NK-92 treated with Interleukin-12 subunit alpha and Interleukin-12 subunit beta, amount 100 ng/mL, for 24 hours (cell line): ENCODE measurements at places on chromosomes 2 and 18.
A peak's percentile ranks its signal among the peaks of the same experiment; 100 is the strongest.

- peak; percentile 8 for DNase-seq
Observed at GRCh38 chr2:24920809-24921441, 888 bp upstream of the ADCY3 start.

GRCh38 chr18:6249170-6249569, 165.5 kb downstream of the L3MBTL4 start:
- no peak for DNase-seq

DNA sequence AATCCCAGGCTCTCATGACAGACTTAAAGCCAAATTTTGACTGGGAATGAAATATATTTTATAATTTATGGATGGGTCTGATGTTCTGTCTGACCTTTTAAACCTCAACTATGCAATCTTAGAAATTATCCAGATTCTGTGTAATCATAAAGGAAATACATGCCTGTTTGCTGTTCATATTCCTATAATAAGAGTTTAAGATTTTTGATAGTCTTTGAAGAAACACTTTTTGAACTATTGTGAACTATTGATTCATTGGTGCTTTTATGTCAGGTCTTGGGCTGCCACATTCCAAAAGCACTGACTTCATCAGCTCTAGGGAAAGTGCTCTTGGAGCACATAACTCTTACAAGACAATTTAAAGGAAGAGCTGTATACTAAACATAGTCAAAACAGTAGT, 64.2 kb downstream of the CCDC150 start:
- no peak for DNase-seq

DNA sequence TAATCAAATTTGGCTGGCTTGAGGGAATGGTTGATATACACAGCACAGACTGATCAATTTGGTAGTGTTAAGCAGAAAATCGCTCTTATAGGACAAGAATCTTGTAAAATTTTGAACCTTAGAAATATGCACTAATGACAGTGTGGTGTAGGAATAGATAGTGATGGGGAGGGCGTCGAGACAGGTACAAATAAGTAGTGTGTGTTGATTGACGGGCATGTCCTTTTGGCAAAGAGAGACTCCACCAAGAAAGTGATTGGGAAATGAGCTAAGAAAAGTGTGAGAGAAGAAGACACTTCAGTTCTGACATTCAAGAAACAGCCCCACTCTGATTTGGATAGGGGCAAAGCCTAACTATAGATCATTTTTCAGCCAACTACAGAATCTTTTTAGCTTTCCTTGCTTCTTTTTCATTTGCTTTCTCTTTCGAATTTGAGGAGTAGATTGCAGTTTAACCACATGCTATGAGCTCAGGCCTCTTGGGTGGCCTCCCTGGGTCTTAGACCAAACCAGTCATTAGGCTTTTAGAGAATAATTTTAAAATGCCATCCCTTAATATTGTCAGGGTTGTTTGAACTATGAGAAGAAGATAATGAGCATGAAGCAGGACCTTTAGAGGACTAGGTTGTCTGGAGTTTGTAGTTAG, 127.1 kb downstream of the CERS6 start:
- peak; percentile 4 for DNase-seq

DNA sequence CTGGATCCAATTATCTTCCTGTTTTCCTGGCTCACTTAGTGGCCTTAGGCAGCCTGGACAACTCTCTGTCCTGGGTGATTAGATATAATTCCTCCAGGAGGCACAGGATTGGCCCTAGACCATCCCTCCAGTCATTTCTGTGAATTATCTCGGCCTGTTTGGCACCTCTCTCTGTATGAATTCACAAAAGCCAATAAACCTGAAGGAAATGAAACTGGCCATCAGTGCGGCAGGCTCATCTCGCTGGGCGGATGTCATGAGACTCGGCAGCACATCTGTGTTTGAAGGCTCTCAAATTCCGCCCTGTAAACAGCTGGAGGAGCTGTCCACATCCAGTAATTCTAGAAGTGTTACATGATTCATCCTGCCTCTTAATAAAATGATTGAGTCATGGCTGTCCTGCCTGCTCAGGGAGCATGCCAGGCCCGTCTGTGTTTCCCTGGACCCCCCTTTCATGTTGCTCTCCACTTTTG, 38.6 kb downstream of the ACOXL start:
- no peak for DNase-seq
